ENCODE measurements at places on chromosomes 2 and 18.

GRCh38 chr2:177689623-177690022 is 297.1 kb downstream of the AGPS start:
- DNase-seq = no peak

- DNase-seq = no peak
Observed at GRCh38 chr18:55511277-55511676, 76.7 kb downstream of the TCF4 start.

DNA sequence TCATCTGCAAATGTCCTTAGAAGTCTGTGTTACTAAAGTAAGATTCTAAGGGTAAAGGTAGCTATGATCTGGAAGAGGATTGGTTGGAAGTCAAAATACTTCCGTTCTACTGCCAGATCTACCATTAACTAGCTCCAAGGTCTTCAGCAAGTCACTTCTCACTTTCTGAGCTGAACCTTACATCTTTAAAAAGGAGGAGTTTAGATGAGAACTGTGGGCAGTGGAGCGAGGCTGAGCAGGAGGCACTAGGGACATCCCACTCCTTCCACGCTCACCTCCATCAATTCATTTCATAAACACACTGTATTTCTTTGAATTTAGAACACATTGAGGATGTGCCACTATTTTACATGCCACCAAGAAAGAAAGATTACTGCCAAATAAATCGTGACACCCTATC is 143.0 kb downstream of the ABCA12 start:
- DNase-seq = no peak

GRCh38 chr2:229408962-229409361 is 137.9 kb upstream of the PID1 start:
- DNase-seq = no peak

DNA sequence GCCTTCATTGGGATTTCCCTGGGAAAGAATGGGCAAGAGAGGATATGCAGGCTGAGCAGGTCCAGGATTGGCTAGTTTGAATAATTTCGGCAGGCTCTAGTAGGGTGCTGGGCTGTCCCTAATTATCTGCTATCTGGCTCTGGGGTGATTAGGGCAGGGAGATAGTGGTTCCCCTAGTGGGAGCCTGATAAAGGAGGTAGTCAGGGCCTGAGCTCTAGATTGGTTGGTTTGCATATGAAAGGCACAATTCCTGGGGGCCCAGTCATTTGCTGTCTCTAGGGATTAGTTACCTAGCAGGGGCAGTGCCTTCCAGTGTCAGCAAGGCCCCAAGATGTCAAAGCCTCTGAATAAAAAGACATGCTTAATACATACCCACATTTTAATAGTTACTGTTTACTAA is 690.1 kb upstream of the KLHL29 start:
- no peak for DNase-seq

- DNase-seq = no peak
Observed at GRCh38 chr2:132623096-132623839, 46.7 kb downstream of the LYPD1 start.

- DNase-seq = no peak
Observed at GRCh38 chr18:62107881-62108280, 79.0 kb downstream of the PIGN start.

DNA sequence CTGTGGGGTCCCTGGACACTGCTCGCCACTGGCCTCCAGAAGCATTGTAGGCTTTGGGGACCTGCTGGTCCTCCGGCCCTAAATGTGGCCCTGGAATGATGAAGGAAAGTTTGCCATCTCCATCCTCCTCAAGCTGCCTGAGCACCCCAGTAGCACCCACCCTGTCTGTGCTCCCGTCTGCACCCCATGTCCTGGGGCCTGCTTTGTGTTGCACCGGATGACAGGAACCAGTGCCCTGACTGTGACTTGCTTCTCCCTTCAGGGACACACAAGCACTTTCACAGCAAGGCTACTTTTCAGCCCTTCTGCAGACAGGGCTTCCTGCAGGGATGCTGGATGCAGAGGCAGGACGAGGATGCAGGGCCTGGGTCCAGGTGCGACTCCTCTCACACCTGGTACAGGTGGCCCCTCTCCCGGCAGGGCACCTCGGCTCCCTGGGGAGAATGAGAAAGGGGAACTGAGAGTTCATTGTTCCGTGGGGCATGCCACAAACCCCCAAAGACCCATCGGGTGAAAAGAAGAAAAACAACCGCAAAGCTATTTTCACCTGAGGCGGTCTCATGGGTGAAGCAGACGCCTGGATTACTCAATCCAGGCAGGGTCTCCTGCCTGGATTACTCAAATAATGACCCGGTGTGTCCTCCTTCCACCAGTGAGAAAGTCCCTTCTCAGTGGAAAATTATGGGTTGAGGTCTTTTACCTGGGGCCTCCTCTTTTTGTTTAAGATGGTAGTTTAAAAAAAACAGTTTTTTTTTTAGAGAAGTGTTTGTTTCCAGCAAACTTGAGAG is 74.9 kb downstream of the LONRF2 start:
- DNase-seq = no peak

DNA sequence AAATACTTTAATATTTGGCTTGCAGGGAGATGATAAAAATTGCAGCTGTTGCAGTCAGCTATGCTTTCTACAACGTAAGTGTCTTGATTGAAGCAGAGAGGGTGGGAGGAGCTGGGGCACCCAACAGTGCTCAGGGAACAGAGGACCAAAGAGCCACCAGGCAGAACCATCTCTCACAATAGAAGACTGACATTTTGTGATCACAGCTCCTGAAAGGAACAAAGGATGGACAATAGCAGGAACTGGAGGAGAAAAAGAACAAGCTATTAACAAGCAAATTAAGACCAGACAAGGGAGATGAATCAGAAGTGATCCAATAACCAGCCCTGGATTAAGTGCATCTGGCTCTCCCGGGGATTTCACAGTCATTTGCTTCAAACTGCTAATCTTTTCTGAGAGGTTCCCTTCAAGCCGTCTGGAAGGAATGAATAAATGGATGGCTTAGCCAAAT is 65.7 kb upstream of the SMAD2 start:
- no peak for DNase-seq

DNA sequence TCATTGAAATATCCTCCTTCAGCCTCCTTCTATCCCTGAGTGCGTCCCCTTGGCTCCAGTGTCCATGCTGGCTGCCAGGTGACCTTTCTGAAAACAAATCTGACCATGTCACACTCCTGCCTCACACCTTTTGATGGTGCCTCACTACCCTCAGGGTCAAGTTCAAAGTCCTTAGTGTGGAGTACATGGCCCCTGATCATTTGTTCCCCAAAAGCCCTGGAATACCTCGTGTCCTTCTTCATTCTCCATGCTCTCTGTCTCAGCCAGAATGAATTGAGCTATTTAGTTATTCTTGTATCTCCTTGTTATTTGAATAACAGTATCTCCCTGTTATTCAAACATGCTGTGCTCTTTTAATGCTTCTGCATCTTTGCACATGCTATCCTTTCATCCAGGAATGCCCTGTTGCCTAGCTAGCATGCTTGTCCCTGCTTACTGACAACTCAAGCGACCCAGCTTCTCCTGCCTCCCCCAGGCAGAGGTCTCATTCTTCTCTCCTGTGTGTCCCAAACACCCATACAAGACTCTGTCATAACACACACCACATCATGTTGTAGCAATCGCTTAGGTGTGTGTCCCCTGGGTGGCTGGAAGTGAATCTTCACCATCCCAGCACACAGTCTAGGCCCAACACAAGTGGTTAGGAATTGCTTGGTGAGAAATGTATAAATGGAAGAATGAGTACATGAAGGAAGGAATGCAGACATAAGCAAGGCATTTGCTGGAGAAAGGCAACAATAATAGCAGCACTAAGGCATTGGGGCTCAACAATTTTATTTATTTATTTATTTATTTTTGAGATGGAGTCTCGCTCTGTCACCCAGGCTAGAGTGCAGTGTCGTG is 144.0 kb downstream of the DDX1 start:
- no peak for DNase-seq

- no peak for DNase-seq
Observed at GRCh38 chr2:237196866-237197618, 111.4 kb downstream of the COPS8 start.

DNA sequence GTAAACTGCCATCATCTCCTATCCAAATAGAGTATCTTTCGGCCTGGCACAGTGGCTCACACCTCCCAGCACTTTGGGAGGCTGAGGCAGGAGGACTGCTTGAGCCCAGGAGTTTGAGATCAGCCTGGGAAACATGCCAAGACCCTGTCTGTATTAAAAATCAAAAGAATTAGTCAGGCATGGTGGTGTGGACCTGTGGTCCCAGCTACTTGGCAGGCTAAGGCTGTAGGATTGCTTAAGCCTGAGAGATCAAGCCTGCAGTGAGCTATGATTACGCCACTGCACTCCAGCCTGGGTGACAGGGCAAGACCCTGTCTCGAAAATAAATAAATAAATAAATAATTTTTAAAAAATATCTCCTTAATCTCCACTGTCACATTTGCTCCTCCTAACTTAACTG is 14.7 kb upstream of the ARPC2 start:
- DNase-seq = no peak

GRCh38 chr2:240894006-240894405 is 1.9 kb downstream of the MAB21L4 start:
- DNase-seq = no peak

GRCh38 chr2:43464590-43464989 is 131.2 kb downstream of the THADA start:
- DNase-seq = no peak

DNA sequence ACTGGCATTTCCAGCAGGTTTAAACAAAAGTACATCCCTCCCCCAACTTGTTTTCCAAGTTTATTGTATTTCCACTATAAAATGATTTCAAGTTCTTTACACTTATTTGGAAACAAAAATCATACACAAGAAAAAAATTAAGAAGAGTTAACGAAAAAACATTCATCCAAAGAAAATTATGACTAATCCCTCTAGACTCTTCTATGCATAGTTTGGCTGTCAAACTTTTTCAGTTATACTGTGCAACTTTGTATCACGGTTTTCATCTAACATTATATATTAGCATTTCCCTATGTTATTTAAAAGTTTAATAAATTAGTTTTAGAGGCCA is 627 bp downstream of the WDCP start:
- no peak for DNase-seq

DNA sequence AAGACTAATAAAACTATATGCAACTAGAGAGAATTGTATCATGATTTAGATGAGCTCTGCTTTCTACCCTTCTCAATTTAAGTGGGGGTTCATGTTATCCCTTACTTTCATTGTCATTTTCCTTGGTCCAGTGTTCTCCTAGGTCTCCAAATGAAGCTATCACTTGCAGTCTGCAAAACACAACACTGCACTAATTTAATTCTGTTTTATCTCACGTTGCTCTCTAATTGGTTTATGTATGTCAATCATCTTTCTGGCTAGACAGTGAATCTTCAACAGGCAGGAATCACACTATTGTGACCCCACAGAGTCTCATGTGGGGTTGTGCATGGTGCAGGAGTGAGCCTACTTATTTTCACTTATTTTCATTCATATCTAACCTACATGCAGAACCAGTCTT is 348.3 kb upstream of the SYT4 start:
- DNase-seq = no peak

DNA sequence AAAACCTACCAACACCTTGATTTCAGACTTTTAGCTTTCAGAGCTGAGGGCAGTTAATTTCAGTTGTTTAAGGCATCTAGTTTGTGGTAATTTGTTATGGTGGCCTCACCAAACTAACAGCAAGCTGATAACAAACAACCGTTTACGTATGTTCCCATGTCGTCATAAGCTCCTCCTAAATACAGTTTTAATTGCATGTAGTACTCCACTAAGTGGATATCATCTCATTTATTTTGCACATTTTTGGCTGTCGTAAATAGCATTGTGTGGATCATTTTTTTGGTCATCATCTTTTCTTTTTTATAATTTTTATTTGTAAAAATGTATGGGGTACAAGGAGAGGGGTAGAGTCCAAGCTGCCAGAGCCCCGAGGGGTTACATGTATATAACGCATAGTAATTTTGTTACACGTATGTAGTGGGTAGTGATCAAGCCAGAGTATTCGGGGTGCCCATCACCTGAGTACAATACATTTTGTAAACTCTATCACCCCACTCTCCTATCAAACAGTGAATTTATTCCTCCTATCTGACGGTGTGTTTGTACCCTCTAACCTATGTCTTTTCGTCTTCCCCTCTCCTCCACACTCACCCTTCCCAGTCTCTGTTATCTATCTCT is 89.2 kb upstream of the MYCN start:
- DNase-seq = no peak

DNA sequence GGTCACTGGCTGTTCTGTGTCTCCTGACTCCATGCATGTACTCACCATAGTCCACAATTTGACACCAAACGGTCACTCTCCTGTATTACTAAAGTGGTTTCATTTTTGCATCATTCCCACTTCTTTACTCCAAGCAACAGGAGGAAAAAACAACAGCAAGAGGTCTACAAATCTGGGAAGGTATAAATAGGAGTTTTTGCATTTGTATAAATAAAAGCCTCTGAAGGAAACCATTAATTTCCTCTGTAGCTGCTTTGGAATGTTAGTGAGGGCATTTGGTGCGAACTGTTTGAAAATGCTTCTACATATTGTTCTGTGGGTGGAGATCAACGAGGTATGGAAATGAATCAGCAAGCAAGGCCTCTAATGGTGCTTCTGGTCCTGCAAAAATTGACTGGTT is 148.5 kb upstream of the DLX2 start:
- no peak for DNase-seq

All from activated T-helper 1 cell treated with anti-CD3 and anti-CD28 coated beads, Interleukin-2, amount 50 U/mL, for 16 hours (primary cell).